ENCODE measurements at places on chromosomes 5 and 9. TPM values are rescaled to one million over a fixed set of nuclear protein-coding genes. Genes with fewer than 3 reads are reported as not detected.

Gene LHX3
- total RNA-seq: not detected

DNA sequence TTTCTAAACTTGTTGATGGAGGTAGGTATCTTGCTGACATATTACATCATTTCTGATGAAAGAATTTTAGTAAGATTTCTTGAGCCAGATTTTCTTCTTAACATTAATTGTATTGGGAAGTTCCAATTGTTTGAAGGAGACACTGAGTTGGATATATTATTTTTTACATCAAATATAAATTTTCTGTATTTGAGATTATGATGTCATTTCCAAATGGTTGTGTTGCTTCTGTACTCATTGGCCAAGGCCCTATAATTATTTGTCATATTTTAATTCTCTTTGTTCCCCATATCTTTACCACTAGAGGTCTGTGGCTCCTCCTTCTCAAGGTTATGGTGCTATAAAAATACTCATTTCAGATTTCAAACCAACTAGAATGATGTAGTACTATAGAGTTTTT lies 53.4 kb downstream of the ITGA1 start:
- DNase-seq: no peak

- DNase-seq: peak; percentile 94
These were observed 215.7 kb downstream of the GAS1 start for GRCh38 chr9:86731511-86732063.

- no peak for DNase-seq
These were observed 31.5 kb upstream of the IER5L start for GRCh38 chr9:129209580-129209979.

Gene ARL14EPL
- total RNA-seq: not detected

GRCh38 chr5:180669661-180670060 lies 20.3 kb upstream of the FLT4 start:
- DNase-seq: no peak

Gene PCDHB10
- 7.0 TPM for total RNA-seq

- no peak for DNase-seq
These were observed 365.1 kb upstream of the RIOK2 start for GRCh38 chr5:97547999-97548738.

- DNase-seq: peak; percentile 36
These were observed 15.0 kb downstream of the PRR16 start for GRCh38 chr5:120479066-120479465.

DNA sequence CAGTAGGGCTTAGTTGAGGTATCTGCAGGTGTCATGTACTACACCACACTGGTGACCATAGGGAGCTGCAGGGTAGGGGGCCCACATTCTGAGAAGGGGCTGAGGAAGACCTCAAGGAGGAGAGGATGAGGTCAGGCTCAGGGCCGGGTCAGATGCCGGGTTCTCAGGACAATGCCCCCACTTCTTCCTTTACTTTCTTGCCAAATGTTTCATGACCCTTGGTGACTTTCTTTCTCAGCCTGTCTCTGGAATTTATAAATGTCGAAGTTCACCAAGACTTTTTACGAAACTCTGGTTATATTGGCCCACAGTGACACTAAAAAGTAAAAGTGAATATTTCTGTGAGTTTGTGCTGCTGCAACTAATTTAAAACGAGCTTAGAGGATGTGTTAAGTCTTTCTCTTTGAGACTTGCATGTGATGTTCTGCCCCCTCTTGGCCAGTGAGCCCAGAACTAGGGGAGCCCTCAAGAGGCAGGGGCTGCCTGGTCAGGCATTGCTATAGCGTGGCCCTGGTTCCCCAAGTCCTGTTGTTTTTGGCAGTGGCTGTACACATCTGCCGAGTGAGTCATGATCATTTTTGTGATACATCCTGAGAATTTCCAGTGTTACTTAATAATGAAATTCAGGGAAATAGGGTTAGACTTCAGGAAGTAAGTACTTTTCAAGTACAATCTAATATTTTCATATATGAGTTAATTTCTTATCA lies 11.2 kb downstream of the ACO1 start:
- DNase-seq: peak; percentile 92

DNA sequence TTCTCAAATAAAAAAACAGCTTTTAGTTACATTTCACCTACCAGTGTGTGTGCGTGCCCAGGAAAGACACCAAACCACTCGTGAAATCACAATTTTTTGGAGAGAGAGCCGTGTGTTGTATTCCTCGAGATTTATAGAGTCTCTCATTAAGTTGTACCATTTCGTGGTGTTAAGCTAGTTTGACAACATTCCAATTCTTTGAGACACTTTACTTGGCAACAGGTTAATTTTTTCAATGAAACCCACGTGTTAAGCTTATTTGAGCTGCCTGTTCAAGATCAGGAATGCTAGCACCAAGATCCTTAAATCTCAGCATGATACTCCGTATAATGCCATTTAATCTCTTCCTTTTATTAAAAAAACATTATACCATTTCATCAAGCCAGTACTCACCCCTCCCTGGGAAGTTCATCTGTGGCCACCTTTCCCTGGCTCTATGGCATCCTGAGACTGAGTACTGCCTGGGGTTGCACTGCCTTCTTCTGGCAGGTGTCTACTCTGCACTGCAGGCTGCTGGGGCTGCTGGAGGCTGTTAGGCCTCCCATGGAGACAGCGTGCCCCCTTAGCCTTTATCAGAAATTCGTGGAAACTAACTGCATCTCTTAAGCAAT lies 143.7 kb downstream of the ARHGAP26 start:
- no peak for DNase-seq

Gene CFAP90
- total RNA-seq: 0.84 TPM

GRCh38 chr5:179918742-179919486 lies 11.2 kb upstream of the TBC1D9B start:
- DNase-seq: no peak

DNA sequence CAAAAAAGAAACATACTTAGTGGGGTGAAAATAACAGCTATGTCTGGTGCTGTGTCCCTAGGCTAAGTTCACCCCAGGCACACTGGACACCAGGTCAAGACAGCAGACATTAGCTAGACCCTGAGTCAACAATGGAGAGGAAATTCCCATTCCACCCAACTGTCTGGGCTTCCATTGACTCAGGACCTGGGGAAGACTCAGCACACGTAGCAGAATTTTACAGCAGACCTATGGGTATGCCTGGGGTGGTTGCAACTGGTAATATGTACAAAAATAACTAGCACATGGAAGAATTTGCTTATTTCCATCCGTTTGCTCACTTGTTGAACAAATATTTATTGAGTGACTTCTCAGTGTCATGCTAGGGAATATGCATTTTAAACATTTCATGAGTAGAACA lies 117.0 kb downstream of the GAS1 start:
- no peak for DNase-seq

Gene FGFR4
- 4.8 TPM for total RNA-seq

DNA sequence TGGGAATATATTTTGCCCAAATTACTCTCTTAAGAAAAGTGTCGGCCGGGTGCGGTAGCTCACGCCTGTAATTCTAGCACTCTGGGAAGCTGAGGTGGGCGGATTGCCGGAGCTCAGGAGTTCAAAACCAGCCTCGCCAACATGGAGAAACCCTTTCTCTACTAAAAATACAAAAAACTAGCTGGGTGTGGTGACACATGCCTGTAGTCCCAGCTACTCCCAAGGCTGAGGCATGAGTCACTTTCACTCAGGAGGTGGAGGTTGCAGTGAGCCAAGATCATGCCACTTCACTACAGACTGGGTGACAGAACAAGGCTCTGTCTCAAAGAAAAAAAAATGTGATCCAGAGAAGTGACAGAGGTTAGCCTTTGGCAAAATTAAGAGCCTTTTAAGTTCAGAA lies 26.4 kb upstream of the TMEM171 start:
- peak; percentile 72 for DNase-seq

Gene MED10
- total RNA-seq: 40.8 TPM

DNA sequence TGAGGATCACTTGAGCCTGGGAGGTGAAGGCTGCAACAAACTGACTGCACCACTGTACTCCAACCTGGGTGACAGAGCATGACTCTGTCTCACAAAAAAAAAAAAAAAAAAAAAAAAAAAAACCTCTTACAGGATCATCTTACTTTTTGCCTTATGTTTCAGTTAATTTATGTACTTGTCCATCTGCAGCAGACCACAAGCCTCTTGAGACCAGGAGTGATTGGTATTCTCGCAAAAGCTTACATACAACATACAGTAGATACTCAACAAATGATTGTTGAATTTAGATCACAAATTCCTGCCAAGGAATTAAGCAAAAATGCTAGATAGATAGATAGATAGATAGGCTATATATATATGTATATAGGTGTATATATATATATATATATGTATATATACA lies 12.4 kb downstream of the CEMIP2 start:
- no peak for DNase-seq

GRCh38 chr9:121463026-121463807 lies 36.4 kb downstream of the GGTA1 start:
- peak; percentile 4 for DNase-seq

Gene PCDHGA8
- 1.2 TPM for total RNA-seq

GRCh38 chr5:159928122-159928909 lies 12.0 kb downstream of the ADRA1B start:
- DNase-seq: peak; percentile 85

Gene FCN2
- not detected for total RNA-seq

DNA sequence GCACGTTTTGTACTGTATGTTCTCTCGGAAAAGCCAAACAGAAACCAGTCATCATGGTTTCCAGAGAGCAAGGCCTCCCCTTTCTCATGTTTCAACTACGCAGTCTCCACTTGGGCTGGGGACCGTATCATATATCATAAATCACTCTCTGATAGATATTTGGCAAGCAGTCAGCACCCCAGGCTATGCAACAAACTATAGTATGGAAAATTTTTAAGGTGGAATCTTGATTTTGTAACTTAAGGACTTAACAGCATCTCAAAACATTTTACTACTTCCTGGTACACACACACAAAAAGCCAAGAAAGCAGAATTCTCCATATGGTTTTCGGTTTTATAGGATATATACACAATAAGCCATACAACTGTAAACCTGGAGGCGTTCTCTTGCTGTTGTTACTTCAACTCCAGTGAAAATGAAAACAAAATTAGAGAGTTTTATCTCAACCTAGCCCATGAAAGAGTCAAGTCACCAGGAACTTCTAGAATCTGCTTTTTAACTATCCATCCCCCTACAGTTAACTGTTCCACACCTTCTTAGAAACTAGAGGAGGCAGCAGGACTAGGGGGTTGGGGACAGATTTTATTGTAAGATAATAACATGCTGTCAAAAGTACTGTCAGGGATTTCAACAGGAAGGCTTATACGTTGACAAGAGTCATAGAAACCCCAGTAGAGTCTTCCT lies 283.4 kb downstream of the NFIB start:
- DNase-seq: peak; percentile 80

Gene ZNF483
- total RNA-seq: 2.5 TPM

DNA sequence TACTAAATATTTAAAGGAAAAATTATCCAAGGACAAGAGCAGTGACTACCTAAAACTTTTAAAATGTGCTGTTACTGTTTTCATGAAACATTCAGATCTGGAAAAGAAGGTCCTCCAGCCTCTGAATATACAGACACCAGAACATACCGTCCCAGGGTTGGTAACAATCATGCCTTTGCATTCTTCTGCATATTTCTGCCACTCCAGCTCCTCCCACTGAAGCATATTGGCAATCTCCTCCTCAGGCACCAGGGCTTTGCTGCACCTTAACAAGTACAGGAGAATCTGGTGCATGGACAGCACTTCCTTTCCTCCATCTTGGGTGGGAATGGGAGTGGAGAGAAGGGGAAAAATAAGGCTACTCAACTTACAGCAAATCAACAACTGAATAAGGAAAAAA lies 60.0 kb downstream of the DROSHA start:
- DNase-seq: no peak

DNA sequence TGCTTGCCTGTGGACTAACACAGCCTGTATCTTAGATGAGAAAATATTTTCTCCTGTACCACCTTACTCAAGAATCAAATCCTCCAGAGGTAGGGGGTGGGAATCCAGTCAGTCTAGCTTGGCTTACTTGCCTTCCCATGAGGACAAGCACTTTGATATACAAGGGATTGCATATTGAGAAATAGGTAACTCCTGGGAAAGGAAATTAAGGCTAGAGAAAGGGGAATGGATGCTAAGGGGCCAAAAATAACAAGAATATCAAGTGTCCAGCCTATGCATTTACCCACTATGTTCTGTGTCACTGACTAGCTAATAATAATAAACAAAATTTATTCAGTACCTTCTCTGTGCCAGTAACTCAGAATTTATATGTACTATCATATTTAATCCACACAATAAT lies 21.4 kb upstream of the SNX2 start:
- DNase-seq: no peak

Gene ALDH1A1
- total RNA-seq: 2.1 TPM

DNA sequence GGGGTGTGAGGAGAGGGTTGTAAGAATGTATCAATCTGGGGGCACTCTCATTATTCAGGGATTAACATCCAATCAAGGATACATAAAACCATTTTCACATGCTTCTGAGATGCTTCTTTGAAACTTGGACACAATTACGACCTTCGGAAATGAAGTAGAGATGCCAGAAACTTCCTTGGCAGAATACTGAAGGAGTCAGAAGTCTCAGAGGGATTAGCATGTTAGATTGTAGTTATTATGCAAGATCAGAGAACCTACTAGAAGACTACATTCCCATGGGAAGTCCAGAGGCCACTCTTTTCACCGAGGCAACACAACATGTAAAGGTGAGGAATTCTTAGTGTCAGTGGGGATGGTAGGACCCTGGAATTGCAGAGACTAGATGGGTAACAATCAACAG lies 5.1 kb upstream of the SLC22A4 start:
- DNase-seq: no peak

Gene LHX6
- total RNA-seq: 0.53 TPM

DNA sequence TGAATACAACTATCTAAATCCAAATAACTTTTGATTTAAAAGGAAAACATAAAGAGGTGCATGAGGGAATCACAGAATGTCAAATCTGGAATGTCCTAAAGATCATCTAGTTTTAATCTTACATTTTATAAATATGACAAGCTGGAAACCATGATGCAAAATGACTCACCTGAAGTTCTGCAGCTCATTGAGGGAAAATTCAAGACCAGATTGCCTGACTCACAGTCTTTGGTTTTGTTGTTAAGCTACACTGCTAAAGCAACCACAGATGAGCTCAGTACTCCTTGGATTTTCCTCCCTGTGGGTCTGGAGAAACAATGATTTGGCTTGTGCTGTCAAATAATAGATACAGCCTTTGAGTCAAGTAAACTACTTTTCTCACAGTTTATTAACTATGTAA lies 19.1 kb upstream of the EDIL3 start:
- peak; percentile 99 for DNase-seq

Gene SLC12A7
- 28.6 TPM for total RNA-seq

Measured in astrocyte (in vitro differentiated cells and primary cell).